ENCODE measurements at places on chromosomes 3 and 15.
A peak's percentile ranks its signal among the peaks of the same experiment; 100 is the strongest.

DNA sequence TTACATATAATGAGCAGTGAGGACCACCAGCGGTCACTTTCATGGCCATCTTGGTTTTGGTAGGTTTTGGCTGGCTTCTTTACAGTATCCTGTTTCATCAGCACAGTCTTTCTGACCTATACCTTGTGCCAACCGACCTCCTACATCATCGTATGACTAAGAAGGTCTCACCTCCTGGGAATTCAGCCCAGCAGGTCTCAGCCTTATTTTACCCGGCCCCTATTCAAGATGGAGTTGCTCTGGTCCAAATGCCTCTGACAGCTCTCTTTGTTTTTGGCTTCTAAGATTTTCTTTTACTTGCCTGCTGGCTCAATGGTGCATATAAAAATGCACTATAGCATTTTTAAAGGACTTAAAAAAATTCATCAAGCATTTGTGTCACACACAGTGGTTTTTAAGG, 3.2 kb upstream of the MME start:
- DNase-seq = no peak

GRCh38 chr3:193744822-193745684, 152.0 kb downstream of the OPA1 start:
- peak; percentile 53 for DNase-seq

GRCh38 chr3:153714016-153714415, 407.2 kb upstream of the ARHGEF26 start:
- DNase-seq = no peak

DNA sequence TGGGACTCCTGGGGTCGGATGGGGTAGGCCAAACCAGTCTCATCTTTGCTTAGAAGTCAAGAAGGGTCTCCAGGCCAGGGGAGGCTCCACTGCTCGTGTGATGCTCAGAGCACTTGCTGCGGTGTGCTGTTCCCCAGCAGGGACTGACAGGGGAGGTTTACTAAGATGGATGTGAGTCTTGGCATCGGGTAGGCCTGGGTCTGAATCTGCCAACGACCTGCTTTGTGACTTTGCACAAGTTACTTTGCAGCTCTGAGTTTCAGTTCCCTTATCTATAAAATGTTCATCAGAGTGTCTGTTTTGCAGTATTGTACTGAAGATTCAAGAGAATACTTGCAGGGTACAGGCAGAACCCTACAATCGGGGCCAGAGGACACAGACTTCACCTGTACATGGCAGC, 17.3 kb upstream of the CDCP1 start:
- no peak for DNase-seq

DNA sequence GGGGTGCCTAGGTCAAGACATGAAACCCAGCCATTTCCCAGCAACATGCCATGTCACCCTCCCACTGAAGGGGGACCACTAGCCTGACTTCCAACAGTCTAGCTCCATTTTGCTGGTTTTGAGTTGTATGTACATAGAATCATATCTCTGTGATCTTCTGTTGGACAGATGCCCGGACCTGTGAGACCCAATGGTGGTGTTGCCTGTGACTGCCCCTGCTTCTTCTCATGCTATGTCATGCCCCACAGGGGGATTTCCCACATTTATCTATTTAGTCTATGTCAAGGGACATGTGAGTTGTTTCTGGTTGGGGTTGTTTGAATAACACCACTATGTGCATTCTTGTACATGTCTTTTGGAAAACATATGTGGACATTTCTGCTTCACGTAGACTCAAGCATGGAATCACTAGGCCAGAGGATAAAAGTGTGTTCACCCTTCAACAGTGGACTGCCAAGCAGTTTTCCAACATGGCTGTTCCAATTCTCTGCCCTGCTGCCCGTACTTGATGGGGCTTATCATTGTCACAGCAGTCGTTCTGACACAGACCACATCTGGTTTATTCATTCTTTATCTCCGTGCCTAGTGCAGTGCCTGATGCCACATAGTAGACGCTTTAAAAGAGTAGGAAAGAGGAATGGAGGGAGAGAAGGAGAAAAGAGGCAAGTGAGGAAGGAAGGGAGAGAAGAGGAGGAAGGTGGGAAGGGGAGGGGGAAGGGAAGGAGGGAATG, 114.4 kb downstream of the TPRA1 start:
- no peak for DNase-seq

DNA sequence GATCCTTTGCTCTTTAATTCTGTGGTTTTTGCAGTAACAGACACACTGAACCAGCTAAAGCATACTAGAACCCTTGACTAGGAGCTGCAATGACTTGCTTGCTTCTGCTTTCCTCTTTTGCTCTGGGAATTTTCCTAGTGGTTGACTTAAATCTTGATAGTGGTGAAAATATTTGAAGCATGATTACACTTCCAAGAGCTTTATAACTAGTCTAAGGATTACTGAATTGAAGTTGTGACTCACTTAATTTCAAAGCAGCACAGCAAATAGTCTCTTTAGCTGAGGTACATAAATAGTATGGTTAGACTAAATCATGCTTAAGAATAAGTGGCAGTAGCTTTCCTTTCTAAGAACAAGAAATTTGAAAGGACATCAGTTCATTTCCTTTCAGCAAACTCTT, 513.5 kb upstream of the GBE1 start:
- DNase-seq = no peak

GRCh38 chr3:129567939-129568338, 25.0 kb downstream of the H1-8 start:
- DNase-seq = no peak

GRCh38 chr15:39801641-39802309, 19.1 kb upstream of the FSIP1 start:
- DNase-seq = peak; percentile 67

DNA sequence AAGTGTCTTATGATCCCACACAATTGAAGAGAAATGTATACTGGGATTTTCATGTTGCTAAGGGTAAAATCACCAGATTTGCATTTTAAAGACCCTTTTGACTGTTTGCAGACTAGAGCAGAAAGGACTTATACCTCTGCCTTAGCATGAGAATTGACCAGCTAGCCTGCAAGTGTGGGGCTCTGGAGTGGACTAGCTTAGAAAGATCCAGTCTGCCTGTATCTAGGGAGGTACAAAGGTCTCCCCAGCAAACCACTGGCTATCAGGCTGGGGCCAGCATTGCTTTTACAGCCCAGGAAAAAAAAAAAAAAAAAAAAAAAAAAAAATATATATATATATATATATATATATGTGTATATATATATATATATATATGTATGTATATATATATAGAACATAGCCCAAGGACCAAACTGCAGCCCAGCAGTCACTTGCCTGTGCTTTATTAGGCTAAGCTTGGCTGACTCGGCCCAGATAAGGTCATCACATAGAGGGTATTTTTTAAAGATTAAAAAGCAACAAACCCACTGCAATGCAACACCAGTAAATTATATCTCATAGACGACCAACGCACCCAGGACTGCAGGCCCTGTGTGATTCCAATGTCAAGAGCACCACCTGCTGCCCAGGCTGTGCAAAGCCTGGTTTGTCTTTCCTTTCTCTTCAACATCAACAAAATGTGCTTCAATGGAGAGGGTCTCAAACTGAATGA, 63.7 kb downstream of the DCLK3 start:
- DNase-seq = peak; percentile 77

DNA sequence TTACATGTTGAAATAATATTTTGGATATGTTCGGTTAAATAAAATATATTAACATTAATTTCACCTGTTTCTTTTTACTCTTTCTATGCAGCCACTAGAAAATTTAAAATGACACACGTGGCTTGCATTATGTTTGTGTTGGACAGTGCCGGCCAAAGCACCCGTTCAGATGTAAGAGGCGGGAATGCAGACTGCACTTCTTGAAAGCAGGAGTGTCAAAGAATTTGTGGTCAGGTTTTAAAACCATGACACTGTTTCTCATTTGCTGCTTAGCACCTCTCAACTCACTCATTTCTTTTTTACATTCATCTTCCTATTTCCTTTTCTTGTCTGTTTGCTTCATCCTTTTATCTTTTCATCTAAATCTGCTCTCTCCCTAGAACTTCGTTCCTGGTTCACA, 35.3 kb upstream of the MINAR1 start:
- no peak for DNase-seq

GRCh38 chr15:82129761-82130160, 83.9 kb upstream of the MEX3B start:
- DNase-seq = no peak

DNA sequence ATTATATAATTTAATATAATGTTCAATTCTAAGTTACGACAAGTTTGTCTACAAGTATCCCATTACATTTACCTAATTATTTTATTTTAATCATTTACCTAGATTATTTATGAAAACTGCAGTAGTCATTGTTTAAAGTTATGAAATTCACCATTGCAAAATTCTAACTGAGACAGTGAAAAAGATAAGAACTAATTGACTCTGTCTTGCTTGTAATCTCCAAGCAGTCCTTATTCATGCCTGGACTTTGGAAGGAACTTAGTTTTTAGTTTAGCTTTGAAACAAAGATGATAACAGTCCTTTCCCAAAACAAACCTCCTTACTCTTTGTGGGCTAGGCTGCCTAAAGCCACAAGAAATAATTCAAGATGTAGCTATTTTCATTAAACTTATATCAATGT, 165.0 kb downstream of the SUCNR1 start:
- no peak for DNase-seq
